ENCODE measurements at places on chromosomes 4 and X.

- no peak for DNase-seq
Measured at GRCh38 chr4:168979338-168979737, 30.7 kb downstream of the CBR4 start.

DNA sequence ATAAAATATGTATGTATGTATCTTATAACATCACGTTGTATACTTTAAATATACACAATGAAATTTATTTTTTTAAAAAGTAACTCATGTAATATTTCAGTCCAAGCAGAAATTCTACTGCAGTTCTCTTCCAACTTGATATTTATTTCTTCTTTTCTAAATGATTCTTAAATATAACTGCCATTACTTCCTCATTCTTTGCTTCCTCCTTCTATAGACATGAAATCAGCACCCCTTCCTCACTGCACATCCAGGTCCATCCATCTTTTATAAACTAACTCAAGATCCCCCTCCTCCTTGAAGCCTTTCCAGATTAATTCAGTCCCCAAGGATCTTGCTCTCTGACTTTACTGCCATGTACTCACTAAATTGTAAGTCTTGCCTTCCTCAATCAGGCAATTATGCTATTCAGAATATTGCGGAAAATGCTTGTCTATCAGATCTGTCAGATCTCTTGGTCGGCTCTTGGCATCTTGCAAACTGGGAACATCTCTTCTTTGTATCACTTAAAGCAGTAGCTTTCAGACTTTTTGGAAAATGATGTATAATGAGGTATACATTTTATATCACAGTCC is 3.7 kb downstream of the GPRIN3 start:
- no peak for DNase-seq

GRCh38 chrX:64975491-64975890 is 759 bp downstream of the ZC4H2 start:
- no peak for DNase-seq

DNA sequence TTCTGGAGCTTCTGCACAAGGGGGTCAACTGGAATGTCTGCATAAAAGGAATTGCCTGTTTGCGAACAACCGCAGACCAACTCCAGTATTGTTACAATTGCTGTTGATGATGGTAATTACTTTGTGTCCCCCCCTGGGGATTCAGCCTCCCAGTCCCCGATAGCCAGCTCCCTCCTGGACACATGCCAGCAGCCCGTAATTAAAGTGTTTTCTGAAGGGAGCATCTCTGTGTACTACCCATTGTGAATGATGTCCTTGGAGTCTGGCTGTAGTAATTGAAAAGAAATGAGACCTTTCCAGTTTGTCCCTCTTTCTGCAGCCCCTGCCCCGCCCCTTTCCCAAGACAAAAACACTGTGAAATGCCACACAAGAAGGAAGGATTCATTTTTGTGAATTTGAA is 377.1 kb upstream of the LCORL start:
- DNase-seq, result no peak

- DNase-seq, result no peak
Measured at GRCh38 chr4:186946136-186946535, 222.5 kb upstream of the FAT1 start.

GRCh38 chrX:14083783-14084182 is 54.1 kb upstream of the GEMIN8 start:
- DNase-seq, result no peak

GRCh38 chr4:141486375-141486997 is 149.9 kb upstream of the IL15 start:
- no peak for DNase-seq

DNA sequence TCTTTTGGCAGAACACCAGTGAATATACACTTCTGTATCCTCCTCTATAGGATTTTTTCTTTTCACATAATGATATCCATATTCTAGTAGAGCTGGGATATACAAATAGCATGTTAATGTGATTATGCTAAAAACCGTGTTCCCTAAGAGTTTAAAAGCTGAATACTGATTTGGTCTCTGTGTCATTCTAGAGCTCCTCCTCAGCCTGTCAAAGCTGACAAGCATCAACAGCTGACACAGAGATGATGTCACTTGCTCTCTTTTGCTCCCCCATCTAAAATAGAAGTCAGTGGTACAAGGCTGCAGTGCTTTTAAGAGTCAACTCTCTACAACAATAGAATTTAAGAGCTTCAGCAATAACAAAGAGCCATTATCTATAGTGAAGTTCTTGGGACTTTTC is 17.1 kb upstream of the HERC3 start:
- no peak for DNase-seq

GRCh38 chrX:65600106-65600505 is 65.5 kb upstream of the LAS1L start:
- DNase-seq, result no peak

GRCh38 chrX:7351926-7352325 is 204.0 kb upstream of the PUDP start:
- DNase-seq, result no peak

GRCh38 chrX:69037786-69038185 is 127.5 kb downstream of the PJA1 start:
- no peak for DNase-seq

DNA sequence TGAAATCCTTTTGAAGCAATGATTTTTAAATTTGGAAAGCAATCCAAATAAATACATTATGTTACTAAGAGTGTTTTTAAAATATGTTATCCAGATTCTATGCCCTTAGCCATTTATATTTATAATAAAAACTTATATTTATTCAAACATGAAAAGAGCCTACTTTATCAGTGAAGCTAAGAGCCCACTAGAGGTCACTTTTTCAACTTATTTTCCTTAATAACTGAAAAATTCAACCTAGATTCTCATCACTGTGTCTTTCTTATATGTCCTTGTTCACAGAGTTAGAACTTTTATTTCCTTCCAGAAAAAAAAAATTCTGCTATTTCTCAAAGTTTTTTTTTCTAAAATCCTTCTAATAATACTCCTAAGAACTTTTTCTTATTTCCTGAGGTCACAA is 23.9 kb downstream of the PRDM8 start:
- no peak for DNase-seq

- DNase-seq, result no peak
Measured at GRCh38 chr4:149980121-149980682, 98.0 kb upstream of the DCLK2 start.

GRCh38 chrX:79325263-79325958 is 41.7 kb downstream of the ITM2A start:
- DNase-seq, result no peak

DNA sequence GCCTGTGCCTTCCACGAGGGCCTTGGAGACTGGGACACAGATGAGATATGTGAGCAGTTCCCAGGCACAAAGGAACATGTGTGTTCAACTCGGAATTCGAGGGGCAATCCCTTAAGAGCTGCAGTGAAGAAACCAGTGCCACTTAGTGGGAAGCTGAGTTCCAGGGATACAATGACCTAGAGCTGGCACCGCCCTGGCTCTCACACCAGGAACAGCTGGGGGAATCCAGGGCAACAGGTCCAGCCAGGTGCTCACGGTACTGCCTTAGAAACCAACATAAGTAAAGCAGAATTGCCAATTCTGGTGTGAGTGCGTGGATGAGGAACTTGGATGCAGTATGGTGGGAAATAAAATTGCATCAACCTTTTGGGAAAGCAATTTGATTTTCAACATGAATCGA is 122.9 kb downstream of the AFAP1 start:
- DNase-seq, result no peak

DNA sequence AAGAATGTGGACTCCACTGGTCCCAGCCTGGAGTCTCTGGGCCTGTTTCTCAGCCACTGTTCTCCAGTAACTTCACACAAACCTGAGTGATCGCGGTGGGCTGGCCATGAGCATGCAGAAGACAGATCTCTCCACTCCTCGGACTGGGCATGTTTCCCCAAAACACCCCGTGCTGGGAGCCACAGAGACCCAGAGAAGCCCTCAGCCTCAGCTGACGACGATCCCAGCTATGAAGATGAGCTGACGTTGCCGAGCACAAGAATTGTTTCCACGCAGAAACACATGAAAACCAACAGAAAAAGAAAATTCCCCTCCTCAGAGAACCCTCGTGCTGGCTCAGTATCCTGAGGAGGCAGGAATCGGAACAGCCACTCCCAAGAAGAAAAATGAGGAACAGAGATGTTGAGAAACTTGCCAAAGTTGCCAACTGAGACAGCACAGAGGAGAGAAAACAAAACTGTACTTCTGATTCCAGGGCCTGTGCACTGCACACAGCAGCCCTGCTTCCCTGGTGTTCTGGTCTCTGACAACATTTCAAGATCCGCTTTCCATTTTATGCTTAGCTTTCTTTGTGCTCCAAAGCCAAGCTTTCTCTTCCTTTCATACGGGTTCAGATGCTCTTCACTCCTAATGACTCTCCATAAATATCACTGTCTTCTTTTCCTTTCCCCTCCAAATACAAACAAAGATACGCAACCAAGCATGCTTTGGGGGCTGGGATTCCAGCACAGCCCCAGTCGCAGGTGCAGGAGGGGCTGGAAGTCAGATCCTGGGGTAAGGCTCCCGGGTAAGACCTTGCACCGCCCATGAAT is 81.4 kb downstream of the IRF2 start:
- no peak for DNase-seq

DNA sequence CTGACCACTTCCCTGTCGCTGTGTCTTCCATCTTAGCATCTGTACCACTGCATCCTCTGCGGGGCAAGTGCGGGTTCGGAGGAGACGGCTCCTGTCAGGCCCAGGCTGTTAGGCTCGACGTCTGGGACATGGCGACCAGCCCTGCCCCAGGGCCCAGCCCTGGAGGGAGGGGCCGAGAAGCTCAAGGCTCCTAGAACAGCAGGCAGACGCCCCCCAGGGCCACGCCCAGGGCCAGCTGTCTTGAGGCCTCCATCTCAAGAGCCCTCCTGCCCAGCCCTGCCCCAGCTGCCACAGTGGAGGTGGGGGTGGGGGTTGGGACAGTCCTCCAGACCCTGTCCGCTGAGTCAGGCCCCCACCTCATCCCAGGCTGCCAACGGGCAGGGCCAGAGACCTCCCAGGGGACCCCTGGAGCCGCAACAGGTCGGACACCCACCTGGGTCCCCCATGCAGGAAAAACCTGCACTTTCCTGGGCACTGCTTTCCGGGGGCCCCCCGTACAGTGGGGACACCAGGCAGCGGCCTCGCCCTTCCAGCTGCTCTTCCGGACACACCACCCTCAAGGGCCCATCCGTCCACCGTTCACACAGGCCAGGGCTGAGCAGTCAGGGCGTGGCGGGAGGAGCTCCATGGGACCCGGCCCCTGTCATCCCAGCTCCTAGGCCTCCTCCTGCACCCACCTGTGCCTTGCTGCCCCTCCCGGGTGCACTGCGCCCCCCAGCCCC is 83.1 kb downstream of the FAM53A start:
- DNase-seq, result no peak

- no peak for DNase-seq
Measured at GRCh38 chr4:2866891-2867290, 23.2 kb downstream of the ADD1 start.

DNA sequence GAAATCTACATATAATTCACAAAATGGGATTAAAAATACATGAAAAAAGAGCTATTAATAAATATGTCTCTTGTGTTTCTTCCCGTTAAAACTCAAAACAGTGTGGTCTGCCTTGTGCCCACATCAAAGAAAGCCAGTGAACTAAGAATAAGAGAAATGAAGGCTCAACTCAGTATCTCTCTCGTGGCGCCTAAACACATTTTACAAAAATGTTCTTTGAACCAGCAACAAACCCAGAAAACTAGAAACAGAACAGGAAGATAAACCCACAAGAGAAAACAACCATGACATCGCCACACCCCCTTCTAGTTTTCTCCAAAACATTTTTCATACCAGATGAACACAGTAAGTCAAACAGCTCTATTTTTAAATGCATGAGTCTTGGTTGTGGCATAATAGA is 130.1 kb downstream of the DCHS2 start:
- DNase-seq, result no peak

GRCh38 chr4:38696697-38697096 is 32.7 kb downstream of the KLF3 start:
- no peak for DNase-seq

DNA sequence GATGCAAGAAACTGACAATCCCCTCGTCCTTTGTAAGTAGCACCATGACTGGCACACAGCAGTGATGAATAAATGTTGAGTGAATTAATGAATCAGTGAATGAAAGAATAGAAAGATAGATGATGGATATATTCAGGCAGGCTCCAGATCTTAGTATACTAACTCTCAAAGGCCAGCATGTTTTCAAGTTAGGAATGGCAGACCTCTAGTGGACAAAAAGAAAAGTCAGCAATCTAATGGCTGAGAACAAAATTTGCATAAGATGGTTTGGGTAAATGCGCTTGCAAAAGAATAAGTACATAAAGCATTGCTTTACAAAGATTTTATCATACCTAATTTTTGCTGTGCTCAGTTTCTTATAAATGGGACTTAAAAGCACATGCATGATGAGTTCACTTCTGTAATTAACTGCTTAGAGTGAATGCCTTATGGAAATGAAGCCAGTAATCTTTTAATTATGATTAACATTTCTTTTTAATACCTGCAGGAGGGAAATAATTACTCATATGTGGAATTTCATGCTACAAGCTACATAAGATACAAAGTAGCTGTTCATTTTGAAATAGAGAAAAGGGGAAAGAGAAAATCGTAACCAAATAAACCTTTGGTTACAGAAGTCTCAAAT is 126.9 kb upstream of the GPRIN3 start:
- no peak for DNase-seq

DNA sequence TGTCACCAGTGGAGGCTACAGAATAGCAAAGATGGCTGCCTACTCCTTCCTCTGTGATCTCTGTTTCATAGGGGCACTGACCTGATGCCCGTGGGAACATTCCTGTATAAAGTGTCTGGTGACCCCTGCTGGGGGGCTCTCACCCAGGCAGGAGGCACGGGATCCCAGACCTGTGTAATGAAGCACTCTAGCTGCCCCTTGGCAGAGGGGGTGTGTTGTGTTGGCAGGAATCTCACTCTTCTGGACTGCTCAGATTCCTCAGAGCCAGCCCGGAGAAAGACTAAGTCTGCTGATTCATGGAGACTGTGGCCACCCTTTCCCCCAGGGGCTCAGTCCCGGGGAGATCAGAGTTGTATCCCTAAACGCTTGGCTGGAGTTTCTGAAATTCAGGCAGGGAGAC is 648.3 kb downstream of the SPRY1 start:
- DNase-seq, result no peak

- no peak for DNase-seq
Measured at GRCh38 chrX:11564546-11564945, 101.2 kb downstream of the ARHGAP6 start.

- no peak for DNase-seq
Measured at GRCh38 chrX:43218198-43218597, 437.9 kb upstream of the MAOA start.

GRCh38 chr4:1542516-1543320 is 136.5 kb upstream of the NKX1-1 start:
- DNase-seq, result no peak

- DNase-seq, result no peak
Measured at GRCh38 chr4:26106776-26107175, 192.8 kb downstream of the SMIM20 start.

DNA sequence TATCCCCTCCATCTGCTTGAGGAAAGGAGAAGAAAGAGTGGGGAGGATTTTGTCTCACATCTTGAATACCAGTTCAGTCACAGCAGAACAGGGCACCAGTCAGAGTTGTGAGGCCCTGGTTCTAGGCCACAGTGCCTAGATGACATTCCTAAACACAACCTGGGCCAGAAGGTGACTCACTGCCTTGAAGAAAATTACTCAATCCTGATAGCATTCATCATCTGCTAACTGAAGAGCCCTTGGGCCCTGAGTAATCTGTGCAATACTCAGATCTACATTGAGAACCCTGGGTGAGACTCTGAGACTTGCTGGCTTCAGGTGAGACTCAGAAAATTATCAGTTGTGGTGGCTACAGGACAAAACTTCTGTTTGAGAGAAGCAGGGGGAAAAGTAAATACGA is 20.5 kb upstream of the PRR32 start:
- no peak for DNase-seq

GRCh38 chrX:96824166-96824565 is 59.5 kb upstream of the RPA4 start:
- DNase-seq, result no peak

- no peak for DNase-seq
Measured at GRCh38 chrX:149032449-149032848, 472.7 kb downstream of the IDS start.
